ENCODE measurements at places on chromosomes 4 and X. TPM values are rescaled to one million over a fixed set of nuclear protein-coding genes. Genes with fewer than 3 reads are reported as not detected.

Gene ETDA
- total RNA-seq, result not detected

Gene OCRL
- 31.9 TPM for total RNA-seq

Gene H2BW2
- total RNA-seq, result not detected

Gene NDST4
- total RNA-seq, result 1.6 TPM

Gene ATOH1
- total RNA-seq, result not detected

Gene UGDH
- 21.6 TPM for total RNA-seq

Gene HSFX1
- total RNA-seq, result 4.4 TPM

Gene SLC2A9
- total RNA-seq, result 7.2 TPM

Gene SPCS3
- total RNA-seq, result 101 TPM

Gene OPN1MW
- not detected for total RNA-seq

Gene SPINK2
- not detected for total RNA-seq

Gene CENPVL2
- total RNA-seq, result 2.5 TPM

Gene GAGE13
- not detected for total RNA-seq
